Cardiac septum (tissue), 1 donor: ENCODE measurements at places on chromosomes 11 and 22. TPM values are rescaled to one million over a fixed set of nuclear protein-coding genes. Genes with fewer than 3 reads are reported as not detected.

GRCh38 chr11:71307811-71308645 lies 55.7 kb upstream of the SHANK2 start:
- peak; percentile 14 for DNase-seq

GRCh38 chr22:48900327-48900597 lies 927.4 kb downstream of the BRD1 start:
- no peak for DNase-seq

- no peak for DNase-seq
Measured at GRCh38 chr22:17779286-17780115, 5.2 kb upstream of the BID start.

GRCh38 chr11:120610111-120610510 lies 98.6 kb downstream of the GRIK4 start:
- no peak for DNase-seq

The OR5B3 gene
- total RNA-seq, result not detected

GRCh38 chr22:42434748-42435425 lies 2.7 kb upstream of the NFAM1 start:
- no peak for DNase-seq

The CHRM4 gene
- total RNA-seq, result 0.27 TPM

DNA sequence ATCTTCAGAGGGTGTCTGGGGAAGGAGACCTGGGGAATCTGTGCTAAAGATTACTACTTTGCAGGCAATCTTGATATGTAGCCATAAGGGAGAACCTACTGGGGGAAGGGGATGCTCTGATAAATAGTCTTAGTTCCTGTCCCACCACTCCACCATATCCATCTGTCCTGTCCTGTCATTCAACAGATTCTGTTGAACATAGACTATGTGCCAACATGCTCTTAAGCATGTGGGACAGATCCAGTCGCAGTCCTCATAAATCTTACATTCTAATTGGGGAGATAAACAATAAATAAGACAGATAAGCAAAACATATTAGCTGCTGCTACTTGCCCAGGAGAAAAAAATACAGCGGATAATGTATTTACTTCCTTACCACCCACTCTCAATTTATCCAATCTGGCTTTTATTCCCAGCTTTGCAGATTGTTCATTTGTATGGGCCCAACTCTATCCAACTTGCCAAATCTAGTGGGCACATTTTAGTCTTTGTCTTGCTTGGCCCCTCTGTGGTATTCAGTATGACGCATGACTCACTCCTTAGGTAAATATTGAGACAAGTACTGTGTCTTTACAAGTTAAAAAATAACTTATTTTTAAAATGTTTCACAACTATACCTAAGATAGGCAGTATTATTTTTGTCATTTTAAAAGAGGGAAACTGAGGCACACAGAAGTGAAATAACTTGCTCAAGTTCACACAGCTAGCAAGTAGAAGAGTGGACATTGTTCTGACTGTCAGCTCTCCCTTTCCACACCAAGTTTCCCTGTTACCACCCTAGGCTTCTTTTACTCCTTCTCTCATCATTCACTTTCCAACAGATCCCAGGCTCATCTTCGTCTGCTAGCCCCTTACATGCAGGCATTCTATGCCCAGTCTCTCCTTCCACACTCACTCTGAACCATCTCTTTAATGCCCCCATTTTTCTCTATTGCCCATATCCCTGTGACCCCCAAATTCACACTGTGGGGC lies 133.6 kb upstream of the SESN3 start:
- DNase-seq, result no peak

- no peak for DNase-seq
Measured at GRCh38 chr22:28855355-28856094, 27.8 kb upstream of the ZNRF3 start.

The OR4A16 gene
- not detected for total RNA-seq

DNA sequence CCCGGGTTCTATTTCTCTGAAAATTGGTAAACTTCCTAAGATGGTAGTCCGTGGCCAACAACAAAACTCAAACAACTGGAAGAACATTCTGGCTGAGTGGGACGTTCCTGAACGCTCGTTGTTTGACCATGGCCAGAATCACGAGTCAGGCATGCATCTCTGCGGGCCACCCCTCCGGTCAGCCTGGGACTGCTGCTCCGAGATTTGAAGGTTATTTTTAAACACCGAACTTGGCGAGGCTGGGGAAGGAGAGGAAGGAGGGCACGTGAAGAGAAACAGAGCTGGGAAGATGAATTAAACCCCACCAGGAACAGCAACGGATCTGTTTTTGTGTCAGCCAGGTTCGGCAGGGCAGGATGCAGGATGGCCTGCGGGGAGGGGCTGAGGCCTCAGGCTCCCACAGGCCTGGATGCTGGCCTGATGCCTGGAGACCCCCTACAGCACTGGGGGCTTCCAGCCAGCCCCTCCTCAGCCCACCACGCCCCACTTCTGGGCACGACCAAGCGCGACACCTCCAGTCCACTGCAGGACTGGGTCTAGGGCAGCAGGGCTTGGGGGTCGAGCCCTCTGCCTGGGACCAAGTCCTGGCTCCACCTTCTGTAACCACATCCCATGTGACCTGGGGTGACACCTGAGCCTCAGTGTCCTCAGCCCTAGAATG lies 5.1 kb downstream of the SHISAL1 start:
- DNase-seq, result peak; percentile 83

DNA sequence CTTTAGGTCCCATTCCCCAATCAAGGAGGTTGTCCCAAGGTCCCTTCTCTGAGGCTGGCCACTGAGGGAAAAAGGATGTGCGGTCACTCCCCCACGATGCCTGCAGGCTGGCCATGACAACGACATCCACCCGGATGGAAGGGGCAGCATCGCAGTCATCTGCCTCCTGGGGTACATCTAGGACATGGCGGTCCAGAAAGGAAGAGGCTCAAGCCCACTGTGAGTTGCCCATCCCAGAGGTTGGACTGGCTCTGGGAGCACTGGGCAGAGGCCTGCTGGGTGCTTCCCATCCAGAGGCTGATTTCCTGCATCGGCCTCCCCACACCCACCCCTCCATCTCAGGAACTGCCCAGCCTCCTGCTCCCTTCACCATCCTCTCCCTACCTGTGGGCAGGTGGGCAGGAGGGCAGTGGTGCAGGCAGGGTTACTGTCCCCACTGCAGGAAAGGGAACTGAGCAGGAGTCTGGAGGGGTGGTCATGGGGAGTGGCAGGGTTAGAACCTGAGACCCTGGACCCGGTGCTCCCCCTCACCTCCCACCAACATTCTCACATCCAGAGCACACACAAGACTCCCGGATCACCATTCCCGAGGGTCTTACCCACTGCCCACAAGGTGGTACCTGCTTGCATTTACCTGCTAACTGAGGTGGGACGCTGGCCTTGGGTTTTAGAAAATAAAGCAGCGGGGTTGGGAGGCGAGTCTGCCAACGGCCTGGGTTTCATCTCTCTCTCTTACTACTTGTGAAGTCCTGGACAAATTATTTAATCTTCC lies 4.4 kb downstream of the RCE1 start:
- no peak for DNase-seq

DNA sequence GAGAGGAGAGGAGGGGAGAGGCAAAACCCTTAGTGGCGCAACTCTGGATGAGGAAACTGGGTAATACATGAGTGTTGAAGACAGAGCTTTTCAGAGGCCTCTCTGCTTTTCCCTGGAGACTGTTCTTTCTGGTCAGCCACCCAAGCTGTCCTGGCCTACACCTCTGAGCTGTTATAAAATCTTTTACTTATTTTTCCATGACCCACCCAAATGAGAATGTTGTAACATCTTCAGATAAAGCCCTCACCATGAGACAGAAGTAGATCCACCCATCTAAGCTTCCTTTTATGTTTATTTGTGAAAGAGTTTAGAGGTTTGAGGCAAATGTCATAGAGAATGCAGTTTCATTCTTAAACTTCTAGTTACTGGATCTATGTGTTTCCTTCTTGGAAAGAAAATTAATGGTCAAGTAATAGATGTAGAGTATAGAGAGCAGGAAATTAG lies 20.3 kb upstream of the APLP2 start:
- no peak for DNase-seq

GRCh38 chr11:626475-627307 lies at the start of gene SCT:
Gene SCT, minus strand, starts transcription at chr11:627181. Its CDS starts 38 bp downstream, at chr11:627143.
- DNase-seq, result no peak

The VWA5A gene
- total RNA-seq, result 4.3 TPM

- DNase-seq, result no peak
Measured at GRCh38 chr11:103202048-103202651, 92.9 kb downstream of the DYNC2H1 start.

DNA sequence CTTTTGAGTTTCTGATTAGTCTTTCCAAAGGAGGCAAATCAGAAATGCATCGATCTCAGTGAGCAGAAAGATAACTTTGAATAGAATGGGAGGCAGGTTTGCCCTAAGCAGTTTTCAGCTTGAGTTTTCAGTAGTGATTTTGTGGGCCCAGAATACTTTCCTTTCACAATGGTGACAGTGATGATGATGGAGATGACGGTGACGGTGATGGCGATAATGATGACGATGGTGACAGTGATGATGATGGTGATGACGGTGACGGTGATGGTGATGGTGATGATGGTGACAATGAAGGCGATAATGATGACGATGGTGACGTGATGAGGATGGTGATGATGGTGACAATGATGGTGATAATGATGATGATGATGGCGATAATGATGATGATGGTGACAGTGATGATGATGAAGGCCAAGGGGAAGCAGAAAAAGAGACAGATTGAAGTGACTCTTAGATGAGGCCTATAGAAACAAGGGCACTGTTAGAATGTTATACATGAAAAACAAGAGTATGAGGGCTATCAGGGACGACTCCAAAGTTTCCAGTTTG lies 153.4 kb upstream of the B3GAT1 start:
- DNase-seq, result no peak

DNA sequence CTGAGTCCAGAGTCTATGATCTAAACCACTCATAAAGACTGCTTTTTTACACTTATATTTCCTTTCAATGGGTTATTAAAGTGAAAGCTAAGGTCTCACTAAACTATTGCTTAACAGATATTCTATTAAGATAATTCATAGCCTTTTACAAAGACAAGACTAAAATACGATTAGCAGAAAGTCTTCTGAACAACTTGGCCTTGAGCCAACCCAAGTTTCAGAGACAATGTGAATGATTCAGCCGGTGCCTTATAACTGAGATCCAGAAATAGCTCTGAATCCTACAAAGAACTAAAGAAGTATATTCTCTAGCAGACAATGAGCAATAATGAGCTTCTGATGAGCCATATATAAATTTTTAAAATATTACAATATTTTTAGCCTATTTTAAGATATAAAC lies 41.5 kb upstream of the CARD18 start:
- no peak for DNase-seq

GRCh38 chr11:118258410-118258809 lies 5.7 kb downstream of the MPZL2 start:
- DNase-seq, result no peak

DNA sequence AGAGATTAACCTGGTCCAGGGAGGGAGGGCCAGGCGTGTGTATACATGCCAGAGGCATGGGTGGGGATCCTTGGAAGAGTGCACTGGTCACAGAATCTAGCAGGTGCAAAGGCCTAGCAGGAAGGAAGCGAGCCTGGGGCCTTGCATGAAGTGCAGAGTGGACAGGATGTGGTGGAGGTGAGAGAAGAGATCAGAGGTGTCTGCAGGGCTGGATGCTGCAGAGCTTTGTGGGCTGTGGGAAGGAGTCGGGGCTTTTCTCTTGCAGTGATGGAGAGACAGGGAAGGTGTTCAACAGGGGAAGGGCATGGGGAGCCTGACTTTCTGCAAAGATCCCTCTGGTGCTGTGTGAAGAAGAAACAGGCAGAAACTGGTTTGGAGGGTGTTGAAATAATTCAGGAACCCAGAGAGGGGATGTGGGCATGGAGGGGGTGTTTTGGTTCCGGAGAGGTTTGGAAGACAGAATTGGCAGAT lies 2.5 kb upstream of the TPST2 start:
- DNase-seq, result no peak

- DNase-seq, result peak; percentile 57
Measured at GRCh38 chr11:2510626-2511402, 66.0 kb downstream of the KCNQ1 start.

GRCh38 chr22:32665676-32666075 lies 135.8 kb upstream of the TIMP3 start:
- no peak for DNase-seq

GRCh38 chr11:97143463-97143862 lies 753.6 kb downstream of the JRKL start:
- DNase-seq, result no peak

The SAA1 gene
- 1.5 TPM for total RNA-seq

The IL17REL gene
- total RNA-seq, result not detected

The TTC36 gene
- total RNA-seq, result 0.62 TPM

GRCh38 chr22:49525801-49526535 lies 301.7 kb downstream of the BRD1 start:
- DNase-seq, result no peak

GRCh38 chr11:48228761-48229160 lies 12.2 kb downstream of the OR4B1 start:
- DNase-seq, result no peak

- no peak for DNase-seq
Measured at GRCh38 chr11:133529807-133530500, 2.3 kb downstream of the OPCML start.

- no peak for DNase-seq
Measured at GRCh38 chr22:27134315-27134701, 476.9 kb downstream of the MIAT start.

DNA sequence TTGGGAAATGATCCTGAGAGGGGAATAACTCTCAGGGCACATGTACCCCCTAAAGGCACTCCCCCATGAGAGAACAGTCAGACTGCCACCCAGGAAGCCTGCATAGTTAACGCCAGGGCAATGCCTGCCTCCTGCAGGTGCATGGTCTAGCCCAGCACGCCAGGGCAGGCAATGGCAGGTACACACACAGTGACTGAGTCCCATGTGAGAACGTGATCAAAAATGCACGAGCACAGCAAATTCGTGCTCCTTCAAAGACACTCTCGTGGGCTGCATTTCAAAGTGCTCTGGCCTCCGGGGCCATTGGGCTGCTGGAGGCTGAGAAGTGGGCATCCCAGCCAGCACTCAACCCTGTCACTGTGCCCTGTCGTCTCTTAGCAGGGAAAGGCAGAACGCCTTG lies 79.7 kb downstream of the SHANK2 start:
- DNase-seq, result peak; percentile 51

DNA sequence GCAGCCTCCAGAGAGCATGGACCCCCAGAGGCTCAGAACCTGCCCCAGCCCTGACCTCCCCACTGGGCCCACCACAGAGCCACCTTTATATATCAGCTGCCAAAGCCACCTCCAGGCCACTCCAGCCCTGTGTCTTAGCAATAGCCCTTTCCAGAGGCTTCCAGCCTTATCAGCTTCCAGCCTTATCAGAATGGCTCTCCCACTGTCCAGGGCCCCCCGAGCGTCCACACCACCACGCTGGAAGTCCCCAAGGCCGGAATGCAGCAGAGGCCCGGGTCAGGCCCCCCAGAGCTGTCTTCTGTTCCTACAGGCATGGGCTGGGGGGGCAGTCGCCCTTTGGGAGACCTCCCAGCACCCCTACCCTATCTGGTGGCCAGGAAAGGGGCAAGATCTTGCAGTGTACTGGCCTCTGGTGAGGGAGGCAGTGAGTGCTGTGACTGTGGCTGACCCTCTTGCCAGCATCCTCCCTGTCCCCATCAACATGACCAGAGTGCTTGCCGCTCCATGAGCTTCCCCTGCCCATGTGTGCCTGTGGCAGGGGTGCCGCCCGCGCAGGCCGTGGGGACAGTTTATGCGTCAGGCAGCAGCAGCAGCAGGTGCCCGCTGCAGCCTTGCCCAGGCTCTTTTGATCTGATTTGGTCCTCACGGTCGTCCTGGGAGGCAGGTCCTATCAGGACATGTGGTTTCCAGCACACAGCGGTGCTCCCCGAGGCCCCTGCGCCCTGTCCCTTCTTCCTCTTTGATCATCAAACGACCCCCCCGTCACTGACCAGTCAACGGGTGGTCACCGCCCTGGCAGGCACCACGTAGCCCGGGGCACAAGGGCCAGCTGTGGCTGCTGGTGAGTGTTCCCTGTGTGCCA lies 15.9 kb downstream of the OSBPL5 start:
- DNase-seq, result no peak

GRCh38 chr11:19276859-19277808 lies 36.4 kb upstream of the E2F8 start:
- no peak for DNase-seq
